Stimulated activated CD8-positive, alpha-beta memory T cell treated with anti-CD3 and anti-CD28 coated beads, Interleukin-4, amount 100 ng/mL, for 48 hours (primary cell): ENCODE measurements at places on chromosomes 6 and 20.
A peak's percentile ranks its signal among the peaks of the same experiment; 100 is the strongest.

GRCh38 chr6:41427642-41428335, 92.4 kb downstream of the NCR2 start:
- peak; percentile 35 for DNase-seq

GRCh38 chr20:62776692-62777527, 19.4 kb upstream of the MRGBP start:
- peak; percentile 75 for DNase-seq

GRCh38 chr20:25272223-25273000, 24.5 kb downstream of the PYGB start:
- DNase-seq = no peak

- DNase-seq = peak; percentile 85
Observed at GRCh38 chr6:52361945-52362442, at the start of gene PAQR8. TSS of gene PAQR8 (plus strand) at chr6:52362151. CDS start at chr6:52403214, 41,063 bp downstream.

- no peak for DNase-seq
Observed at GRCh38 chr6:157144859-157145568, 178.3 kb downstream of the TMEM242 start.

DNA sequence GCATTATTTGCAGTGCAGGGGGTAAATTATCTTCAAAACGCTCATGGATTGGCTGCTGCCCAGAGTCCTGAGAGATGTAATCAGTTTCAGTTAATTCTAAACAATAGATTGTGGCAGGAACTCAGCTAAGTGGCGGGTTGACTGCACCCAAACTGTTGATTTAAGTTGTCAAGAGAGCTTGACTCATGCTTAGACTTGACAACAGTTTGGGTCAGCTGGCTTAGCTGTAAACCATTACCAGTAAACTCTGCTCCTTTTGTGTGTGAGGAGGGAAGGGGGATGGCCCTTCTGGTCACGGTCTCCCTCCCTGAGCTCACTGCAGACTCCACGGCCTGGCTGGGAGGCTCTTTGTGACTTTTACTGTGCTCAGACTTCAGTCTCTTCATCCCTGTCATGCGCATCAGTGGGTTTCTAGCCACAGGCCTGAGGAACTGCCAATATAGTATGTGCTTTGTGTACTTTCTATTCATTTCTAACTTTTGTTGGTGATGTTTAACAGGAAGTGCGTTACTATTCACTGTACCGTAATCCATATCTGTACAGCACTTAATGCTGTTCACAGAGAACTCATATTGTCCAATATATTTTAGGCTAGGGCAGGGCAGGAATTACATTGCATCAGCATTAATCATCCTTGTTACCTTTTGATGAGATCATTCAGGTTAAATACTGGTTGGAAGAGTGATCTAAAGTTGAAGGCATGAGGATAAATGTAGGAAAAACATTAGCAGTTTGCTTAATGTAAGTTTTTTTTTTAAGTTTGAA, 488.3 kb downstream of the CDKAL1 start:
- DNase-seq = no peak

DNA sequence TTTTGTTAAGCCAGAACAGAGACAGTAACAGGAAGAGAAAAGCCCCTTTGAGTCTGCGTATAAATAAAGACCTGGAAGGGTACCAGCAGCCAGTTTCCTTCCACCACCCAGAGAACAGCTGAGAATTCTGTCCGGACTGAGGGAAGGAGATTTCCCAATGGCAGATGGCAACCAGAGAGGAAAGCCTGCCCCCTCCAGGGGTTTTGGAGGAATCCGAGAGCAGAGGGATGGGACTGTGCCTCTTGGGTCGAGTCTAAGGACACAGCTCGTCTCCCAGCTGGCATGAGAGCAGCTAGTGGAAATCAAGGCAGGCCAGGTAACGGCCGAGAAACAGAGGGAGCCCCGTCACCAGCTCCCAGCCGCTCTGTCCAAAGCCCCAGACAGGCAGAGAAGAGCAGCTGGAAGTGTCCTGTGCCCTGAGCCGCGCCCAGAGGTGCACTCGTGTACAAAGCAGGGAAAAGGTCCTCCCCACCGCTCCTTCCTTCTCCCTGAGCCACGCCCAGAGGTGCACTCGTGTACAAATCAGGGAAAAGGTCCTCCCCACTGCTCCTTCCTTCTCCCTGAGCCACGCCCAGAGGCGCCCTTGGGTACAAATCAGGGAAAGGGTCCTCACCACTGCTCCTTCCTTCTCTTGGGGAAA, 134.0 kb upstream of the SNX9 start:
- no peak for DNase-seq

GRCh38 chr6:13831615-13832014, 17.3 kb upstream of the MCUR1 start:
- DNase-seq = no peak

DNA sequence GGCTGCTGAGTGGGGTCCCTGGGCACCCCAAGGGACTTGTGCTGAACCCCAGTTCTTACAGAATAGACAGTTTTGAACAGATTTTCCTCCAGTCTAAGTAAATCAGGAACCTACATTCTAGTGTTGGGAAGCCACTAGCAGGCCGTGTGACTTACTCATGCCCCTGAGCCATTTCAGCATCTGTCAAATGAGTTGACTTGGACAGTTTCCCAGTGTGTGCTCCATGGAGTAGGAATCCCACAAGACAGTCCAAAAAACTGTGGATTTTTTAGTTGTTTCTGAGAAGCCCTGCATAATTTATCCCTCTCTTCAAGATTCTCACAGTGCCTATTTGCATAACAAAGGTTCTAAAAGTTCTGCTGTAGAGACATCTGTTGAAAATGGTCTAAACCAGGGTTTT, 2.1 kb downstream of the GABRR2 start:
- no peak for DNase-seq

- DNase-seq = peak; percentile 86
Observed at GRCh38 chr6:139375226-139376016, 973 bp upstream of the CITED2 start.

GRCh38 chr6:11130605-11131004, 19.1 kb upstream of the ERVFRD-1 start:
- no peak for DNase-seq

DNA sequence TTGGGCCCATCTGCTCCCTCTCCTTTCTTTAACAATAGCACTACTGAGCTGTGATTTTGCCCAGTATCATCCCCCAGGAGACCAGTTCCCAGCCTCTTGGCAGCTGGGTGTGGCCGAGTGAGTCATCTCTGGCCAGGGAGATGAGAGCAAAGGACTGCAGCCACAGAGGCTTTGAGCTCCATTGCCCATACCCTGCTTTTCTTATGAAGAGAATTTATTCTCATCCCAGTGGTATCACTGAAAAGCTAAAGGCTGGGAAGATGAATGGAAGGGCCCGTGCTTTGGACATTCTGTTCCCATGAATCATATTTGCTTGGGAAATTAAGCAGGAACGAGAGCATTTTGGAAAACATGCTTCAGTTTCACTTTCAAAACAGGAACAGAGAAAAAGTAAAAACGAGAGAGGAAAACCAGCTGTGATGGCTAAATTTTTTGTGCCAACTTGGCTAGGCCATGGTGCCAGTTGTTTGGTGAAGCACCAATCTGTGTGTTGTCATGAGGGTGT, 14.9 kb downstream of the CST3 start:
- no peak for DNase-seq

GRCh38 chr20:41837669-41838224, 219.6 kb upstream of the CHD6 start:
- DNase-seq = no peak

DNA sequence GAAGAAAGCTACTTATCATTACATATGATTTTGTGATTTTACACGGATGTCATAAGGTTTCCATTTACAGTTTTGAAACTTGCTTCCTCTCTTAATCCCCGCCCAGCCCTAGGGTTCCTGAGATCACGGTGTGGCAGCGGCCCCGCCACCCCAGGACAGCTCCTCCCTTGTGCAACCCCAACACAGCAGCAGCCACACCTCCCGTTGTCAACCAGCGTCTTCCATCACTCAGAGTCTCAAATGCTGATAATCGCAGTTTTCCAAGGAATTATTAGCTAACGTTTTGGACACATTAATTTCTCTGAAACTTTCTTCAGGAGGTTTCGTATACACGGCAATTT, 204.8 kb downstream of the THBS2 start:
- DNase-seq = no peak

GRCh38 chr6:111399626-111400025, 83.4 kb downstream of the REV3L start:
- DNase-seq = no peak

DNA sequence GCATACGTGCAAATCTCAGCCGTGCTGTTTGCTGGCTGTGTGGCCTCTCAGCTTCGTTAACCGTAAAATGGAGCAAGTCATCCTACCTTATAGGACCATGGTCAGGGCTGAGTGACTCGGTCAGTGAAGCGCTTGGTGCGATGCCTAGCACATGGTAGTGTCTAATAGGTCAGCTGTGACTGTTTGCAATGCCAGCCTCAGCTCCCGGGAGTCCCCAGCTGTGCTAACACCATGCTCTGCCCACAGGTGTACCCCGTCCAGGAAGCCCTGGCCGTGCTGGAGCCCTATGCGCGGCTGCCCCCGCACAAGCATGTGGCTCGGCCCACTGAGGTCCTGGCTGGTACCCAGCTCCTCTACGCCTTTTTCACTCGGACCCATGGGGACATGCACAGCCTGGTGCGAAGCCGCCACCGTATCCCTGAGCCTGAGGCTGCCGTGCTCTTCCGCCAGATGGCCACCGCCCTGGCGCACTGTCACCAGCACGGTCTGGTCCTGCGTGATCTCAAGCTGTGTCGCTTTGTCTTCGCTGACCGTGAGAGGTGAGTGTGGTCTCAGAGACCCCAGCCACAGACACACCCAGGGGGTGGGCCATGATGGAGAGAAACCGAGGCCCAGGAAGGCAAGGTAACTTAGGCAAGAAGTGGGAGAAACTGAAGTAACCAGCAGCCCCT, 10.6 kb downstream of the TRIB3 start:
- no peak for DNase-seq

- DNase-seq = no peak
Observed at GRCh38 chr6:55153284-55153683, 21.0 kb upstream of the HCRTR2 start.

DNA sequence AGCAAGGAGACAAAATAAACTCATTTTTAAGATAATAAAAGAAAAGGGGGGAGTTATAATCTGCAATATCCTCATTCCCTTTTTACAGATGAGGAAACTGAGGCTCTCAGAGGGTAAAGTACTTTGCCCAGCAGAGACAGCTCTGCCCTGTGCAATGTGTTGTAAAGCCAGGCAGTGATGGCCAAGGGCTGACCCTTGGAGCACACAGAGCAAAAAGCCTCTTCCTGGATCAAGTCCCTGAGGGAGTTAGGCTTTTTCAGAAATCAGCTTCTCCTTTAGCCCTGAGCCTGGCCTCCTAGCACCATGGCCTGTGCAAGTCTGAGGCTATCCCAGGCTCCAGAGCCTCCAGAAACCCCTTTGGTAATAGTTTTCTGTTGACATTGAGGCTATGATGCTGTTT, 234.8 kb downstream of the PHACTR1 start:
- no peak for DNase-seq

- DNase-seq = no peak
Observed at GRCh38 chr6:168403370-168404005, 37.5 kb upstream of the SMOC2 start.

GRCh38 chr6:6697620-6698019, 109.1 kb downstream of the LY86 start:
- DNase-seq = no peak

- DNase-seq = no peak
Observed at GRCh38 chr6:168336967-168337366, 17.4 kb upstream of the DACT2 start.

- DNase-seq = no peak
Observed at GRCh38 chr20:37759052-37759553, 65.3 kb downstream of the CTNNBL1 start.

- DNase-seq = no peak
Observed at GRCh38 chr6:144588697-144589325, 303.7 kb downstream of the UTRN start.

DNA sequence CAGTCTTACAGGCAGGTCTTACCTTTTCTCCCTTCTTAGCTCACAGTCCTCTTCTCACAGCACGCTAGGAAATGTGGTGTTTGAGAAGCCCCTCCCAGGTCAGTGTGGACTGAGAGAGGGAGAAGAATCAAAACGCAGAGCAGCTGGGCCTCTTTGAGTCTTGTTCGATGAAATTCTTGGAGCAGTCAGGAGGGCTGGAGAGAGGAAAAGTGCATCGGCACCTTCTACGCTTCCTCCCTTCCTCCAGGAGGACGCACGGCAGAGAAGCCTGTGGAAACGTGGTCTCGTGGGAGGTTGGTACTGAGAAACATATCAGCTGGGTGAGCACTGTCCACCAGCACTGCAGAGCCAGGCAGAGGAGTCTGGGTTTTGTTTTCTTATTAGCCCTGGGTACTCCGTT, 52.7 kb downstream of the TXLNB start:
- DNase-seq = no peak

DNA sequence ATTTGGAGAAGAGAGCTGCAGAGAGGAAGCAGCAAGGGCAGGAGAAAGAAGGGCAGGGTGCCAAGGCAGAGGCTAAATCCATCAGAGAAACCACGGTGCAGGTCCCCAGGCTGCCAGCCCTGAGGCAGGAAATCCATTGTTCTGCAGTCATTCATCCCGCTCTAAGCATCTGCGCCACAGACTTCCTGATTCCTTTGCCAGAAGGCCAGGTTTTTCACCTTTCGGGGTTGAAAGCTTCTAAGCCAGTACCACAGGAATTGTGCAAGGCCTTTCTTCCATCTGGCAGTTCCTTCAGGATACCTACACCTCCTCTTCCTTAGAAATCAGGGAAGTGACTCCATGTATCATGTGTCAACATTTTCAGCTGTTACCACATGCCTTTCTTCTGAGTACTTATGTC, 45.6 kb downstream of the ADGRF5 start:
- no peak for DNase-seq

DNA sequence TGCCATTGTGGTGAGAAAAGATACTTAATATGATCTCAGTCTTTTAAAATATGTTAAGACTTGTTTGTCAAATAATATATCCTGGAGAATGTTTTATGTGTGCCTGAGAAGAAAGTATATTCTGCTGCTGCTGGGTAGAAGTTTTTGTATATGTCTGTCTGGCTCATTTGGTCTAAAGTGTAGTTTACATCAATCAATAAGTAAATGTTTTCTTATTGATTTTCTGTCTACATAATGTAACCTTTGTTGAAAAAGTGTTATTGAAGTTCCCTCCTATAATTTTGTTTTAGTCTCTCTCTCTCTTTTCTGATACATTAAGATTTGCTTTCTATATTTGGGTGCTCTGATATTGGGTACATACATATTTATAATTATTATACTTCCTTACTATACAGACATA, 201.2 kb downstream of the THBS2 start:
- no peak for DNase-seq

DNA sequence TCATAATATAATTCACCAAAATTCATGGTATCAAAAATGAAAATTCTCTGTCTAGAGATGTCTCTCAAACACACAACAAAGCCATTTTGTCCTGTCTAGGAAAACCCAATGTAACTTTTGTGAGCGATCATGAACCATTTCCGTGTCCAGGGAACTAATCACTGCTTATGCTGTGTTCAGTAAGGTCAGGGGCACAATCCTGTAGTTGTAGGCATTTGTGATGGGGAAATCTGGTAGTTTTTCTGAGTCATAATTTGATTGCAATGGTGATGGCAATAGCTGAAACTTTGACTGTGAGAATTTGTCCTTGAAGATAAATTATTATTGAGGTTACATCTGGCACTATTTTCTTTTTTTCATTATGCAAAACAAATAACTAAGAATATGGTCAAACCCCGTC, 21.0 kb upstream of the GCLC start:
- no peak for DNase-seq

- no peak for DNase-seq
Observed at GRCh38 chr6:12911427-12911826, 194.9 kb downstream of the PHACTR1 start.

GRCh38 chr6:516213-516612, 124.7 kb downstream of the IRF4 start:
- no peak for DNase-seq

GRCh38 chr6:16061818-16062217, 67.1 kb upstream of the MYLIP start:
- no peak for DNase-seq

GRCh38 chr6:6392214-6393068, 72.0 kb upstream of the F13A1 start:
- DNase-seq = no peak
